Stimulated activated CD4-positive, alpha-beta T cell treated with anti-CD3 and anti-CD28 coated beads, Interleukin-15, amount 100 ng/mL, for 1 hour (primary cell): ENCODE measurements at places on chromosomes 2 and 18.

GRCh38 chr2:240892925-240893324 lies 3.0 kb downstream of the MAB21L4 start:
- DNase-seq, result no peak

- no peak for DNase-seq
These were observed 34.7 kb upstream of the CD226 start for GRCh38 chr18:69982417-69982816.

- no peak for DNase-seq
These were observed 58.2 kb upstream of the DYNC1I2 start for GRCh38 chr2:171629113-171629512.

- DNase-seq, result no peak
These were observed 2158.6 kb upstream of the PIK3C3 start for GRCh38 chr18:39796393-39796792.

DNA sequence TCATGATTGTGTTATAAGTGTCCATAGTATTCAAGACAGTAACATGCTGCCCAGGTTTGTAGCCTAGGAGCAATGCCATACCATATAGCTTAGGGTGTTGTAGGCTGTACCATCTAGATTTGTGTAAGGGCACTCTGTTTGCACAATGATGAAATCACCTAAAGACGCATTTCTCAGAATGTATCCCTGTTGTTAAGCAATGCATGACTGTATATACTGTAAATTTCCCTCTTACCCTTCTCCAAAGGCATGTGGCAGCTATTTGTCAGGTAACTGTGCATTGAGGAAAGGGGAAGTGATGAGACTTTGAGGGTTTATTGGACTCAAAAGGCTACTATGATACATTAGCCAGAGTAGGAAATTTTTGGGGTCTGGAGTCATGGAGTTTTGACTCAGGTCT lies 180.8 kb downstream of the VAPA start:
- DNase-seq, result no peak

DNA sequence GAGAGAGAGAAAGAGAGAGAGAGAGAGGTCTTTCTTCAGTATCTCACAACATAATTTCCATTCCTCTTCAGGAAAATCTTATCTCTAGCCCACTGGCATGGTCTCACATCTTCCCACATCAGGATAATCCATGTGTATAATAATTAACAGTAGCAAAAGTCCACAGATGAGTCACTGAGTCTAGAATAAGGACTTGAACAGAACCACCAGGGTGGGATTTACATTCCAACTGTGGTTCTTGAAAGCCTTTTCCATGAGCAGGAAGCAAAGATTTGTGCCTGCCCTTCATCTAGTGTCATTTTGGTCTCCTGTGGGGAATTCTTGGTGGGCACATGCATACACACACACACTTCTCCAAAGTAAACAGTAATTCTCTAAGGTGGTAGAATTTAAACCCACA lies 107.1 kb upstream of the TCF4 start:
- no peak for DNase-seq

GRCh38 chr2:31980674-31981356 lies 30.0 kb downstream of the MEMO1 start:
- no peak for DNase-seq
